ENCODE measurements at places on chromosomes 4 and X.

GRCh38 chr4:169335331-169335730 is 64.6 kb upstream of the SH3RF1 start:
- DNase-seq, result no peak

DNA sequence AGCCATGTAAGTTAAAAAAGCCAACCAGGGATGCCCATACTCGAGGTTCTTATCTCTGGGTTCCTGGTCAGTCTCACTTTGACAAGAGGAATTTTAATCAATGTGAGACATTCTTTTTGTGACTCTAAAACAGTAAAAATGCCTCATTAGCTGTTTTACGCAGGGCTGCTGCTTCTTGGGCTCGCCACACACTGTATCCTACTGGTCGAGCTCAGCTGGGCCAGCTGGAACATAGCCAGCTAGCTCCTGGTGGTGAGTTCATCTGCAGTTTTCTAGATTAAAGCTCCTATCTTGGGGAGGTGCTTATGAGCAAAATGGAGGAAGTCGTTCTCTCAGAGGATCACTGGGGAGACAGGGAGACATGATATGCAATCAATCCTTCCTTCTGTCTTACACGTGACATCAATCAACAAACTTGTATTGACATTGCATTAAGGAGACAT is 55.9 kb upstream of the LEF1 start:
- DNase-seq, result peak; percentile 20

GRCh38 chr4:37793562-37793961 is 32.9 kb upstream of the PGM2 start:
- no peak for DNase-seq

- no peak for DNase-seq
These were observed 566.6 kb downstream of the GALNTL6 start for GRCh38 chr4:172379834-172380233.

DNA sequence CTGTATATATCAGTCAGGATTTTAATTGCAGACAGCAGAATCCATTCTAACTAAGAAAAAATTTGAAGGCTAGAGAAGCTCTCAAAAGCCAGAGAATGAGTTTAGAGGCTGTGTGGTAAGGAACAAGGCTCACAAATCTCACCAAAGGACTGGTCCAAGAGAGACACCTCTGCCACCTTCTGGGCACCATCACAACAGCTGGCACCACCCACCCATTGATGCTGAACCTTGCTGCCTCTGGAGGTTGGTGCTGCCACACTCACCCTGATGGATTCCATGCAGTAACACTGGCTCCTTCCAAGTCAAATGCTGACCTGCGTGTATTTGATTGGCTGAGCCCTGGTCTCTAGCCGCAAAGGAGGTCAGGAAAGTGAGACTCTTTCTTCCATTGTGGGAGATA is 100.8 kb downstream of the BEND2 start:
- DNase-seq, result no peak

- no peak for DNase-seq
These were observed 16.2 kb downstream of the HPF1 start for GRCh38 chr4:169741569-169741968.

DNA sequence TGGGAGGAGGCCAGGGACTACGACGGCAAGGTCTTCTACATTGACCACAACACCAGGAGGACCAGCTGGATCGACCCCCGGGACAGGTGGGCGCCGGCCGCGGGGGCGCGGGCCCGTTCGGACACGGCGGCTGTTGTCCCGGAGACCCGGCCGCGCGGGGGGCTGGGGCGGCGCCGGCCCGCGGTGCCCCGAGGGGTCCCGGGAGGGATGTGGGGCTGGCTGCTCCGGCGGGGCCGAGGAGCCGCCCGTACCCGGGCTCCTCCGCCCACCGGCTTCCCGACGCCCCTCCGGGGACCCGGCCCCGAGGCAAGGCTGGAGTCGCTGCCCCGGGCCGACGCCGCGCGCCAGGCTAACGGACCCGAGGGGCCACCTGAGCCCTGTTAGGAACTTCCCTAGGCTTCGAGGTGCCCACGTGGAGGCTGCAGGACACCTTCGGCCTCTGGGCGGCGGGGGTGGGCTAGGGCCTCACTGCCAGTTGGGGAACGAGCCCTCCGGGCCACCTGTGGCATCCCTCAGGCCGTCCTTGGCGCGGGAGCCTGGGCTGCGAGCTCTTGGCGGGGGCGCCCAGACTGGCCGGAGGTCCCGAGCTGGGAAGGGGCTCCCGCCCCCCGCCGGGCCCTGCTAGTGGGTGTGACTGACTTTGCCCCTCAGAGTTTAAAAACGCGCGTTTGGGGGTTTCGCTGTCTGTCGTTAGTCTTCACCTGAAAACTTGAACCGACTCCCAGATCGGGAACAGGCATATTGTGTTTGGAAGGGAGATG is 660 bp downstream of the WWC2 start:
- no peak for DNase-seq

GRCh38 chr4:113987382-113987941 is 8.0 kb upstream of the ARSJ start:
- DNase-seq, result no peak

- DNase-seq, result no peak
These were observed 72.6 kb downstream of the FHDC1 start for GRCh38 chr4:153008578-153009199.

GRCh38 chr4:173345648-173346047 is 11.5 kb upstream of the HMGB2 start:
- no peak for DNase-seq

GRCh38 chrX:115525486-115525885 is 35.5 kb upstream of the PLS3 start:
- no peak for DNase-seq
